ENCODE measurements at places on chromosomes 2 and 18. TPM values are rescaled to one million over a fixed set of nuclear protein-coding genes. Genes with fewer than 3 reads are reported as not detected.

DNA sequence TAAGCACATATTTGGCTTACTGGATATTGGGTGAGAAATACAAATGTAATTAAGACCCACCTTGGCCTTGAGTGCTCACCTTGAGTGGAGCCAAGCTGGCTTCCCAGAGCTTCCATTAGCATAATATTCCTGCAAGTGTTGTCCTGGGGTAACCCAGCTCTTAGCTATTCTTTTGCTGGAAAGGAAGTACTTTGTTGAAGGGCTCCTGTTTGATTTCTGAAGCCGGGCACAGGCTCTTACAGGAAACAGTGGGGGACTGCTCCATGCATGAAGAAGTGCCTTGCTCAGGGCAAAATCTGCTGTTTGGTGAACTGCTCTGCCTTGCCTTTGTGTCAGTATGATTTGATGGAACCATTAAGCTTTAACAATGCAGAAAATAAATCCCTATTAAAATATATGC lies 325.4 kb downstream of the SMAD2 start:
- H3K36me3 ChIP-seq: no peaks in the 10 kb centered on the region
- H3K4me1 ChIP-seq: no peaks in the 10 kb centered on the region
- no peak overlapping the region for H3K4me3 ChIP-seq
- H3K27me3 ChIP-seq: no peaks in the 10 kb centered on the region

DNA sequence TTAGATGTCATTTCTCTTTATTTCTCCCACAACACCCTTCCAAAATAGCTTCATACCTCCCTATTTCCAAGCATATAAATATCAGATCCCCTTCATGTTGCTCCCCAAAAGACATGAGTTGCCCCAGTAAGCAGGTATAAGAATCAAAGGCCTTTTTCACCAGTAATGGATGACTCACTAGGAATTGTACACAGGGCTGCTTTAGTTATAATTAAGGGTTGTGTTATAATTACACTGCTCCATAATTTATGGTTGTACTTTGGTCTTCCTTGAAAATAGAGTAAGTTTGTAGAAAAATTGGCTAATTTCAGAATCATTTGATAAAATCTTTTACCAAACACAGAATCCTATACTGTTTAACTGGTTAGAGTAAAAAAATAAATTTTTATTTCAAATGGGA lies 8.8 kb upstream of the AQP4 start:
- no peak overlapping the region for H3K27ac ChIP-seq
- H3K4me3 ChIP-seq: no peak overlapping the region
- H3K27me3 ChIP-seq: no peaks in the 10 kb centered on the region
- no peaks in the 10 kb centered on the region for H3K36me3 ChIP-seq
- no peaks in the 10 kb centered on the region for H3K4me1 ChIP-seq

DNA sequence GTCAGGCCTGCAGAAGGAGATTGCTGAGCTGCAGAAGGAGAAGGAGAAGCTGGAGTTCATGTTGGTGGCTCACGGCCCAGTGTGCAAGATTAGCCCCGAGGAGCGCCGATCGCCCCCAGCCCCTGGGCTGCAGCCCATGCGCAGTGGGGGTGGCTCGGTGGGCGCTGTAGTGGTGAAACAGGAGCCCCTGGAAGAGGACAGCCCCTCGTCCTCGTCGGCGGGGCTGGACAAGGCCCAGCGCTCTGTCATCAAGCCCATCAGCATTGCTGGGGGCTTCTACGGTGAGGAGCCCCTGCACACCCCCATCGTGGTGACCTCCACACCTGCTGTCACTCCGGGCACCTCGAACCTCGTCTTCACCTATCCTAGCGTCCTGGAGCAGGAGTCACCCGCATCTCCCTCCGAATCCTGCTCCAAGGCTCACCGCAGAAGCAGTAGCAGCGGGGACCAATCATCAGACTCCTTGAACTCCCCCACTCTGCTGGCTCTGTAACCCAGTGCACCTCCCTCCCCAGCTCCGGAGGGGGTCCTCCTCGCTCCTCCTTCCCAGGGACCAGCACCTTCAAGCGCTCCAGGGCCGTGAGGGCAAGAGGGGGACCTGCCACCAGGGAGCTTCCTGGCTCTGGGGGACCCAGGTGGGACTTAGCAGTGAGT lies 19.4 kb downstream of the FOSL2 start:
- DNase-seq: no peak
- no peak overlapping the region for H3K27ac ChIP-seq
- H3K27me3 ChIP-seq: no peaks in the 10 kb centered on the region
- no peak overlapping the region for H3K4me3 ChIP-seq

DNA sequence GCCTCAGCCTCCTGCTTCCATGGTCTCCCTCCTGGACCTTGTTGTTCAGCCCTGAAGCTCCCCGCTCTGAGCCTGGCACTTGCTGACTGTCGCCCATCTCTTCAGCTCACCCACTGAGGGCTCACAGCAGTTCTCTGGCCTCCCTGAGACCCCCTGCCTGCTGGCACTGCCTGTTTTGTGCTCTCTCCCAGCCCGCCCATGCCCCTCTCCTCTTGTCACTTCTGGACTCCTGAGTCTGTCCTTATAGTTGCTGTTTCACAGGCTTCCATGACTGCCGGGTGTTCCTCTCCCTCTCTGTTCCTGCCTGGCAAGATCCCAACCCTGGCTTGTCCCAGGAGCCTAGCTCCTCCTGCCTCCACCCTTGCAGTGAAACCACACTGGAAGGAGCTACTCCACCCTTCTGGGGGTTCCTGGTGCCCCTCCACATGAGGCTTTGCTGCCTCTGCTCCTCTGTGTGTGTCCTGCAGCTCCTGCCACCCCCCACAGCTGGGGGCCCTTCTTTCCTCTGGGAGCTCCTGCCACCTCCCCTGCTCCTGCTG lies 110.6 kb downstream of the CEP192 start:
- H3K27ac ChIP-seq: no peak overlapping the region
- DNase-seq: no peak
- H3K4me1 ChIP-seq: no peaks in the 10 kb centered on the region
- H3K27me3 ChIP-seq: no peaks in the 10 kb centered on the region
- no peak overlapping the region for H3K4me3 ChIP-seq

ZSWIM2 gene
- total RNA-seq: not detected

GRCh38 chr2:12734914-12735654 lies 18.3 kb downstream of the TRIB2 start:
- no peak for DNase-seq
- no peak overlapping the region for H3K4me3 ChIP-seq
- no peaks in the 10 kb centered on the region for H3K4me1 ChIP-seq
- H3K27ac ChIP-seq: peak overlapping the region; percentile 54

DNA sequence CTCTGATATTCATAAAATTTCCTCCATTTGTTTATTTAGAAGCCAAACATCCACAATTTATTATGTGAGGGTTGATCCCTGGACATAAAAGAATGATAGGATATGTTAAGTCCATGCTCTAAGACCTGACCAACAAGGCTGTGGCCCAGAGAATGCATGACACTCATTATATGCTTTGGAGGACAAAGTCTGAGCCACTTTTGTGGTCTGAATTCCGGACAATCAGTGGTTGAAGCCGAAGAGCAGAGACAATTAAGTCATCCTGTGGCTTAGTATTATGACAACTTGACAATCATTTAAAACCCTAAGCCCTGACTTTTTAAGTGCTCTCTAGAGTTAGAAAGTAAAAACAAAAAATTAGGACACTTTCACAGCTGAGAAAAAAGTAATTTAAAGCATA lies 483.3 kb downstream of the PLCL1 start:
- no peak overlapping the region for H3K27ac ChIP-seq
- H3K4me3 ChIP-seq: no peak overlapping the region
- DNase-seq: no peak

EMILIN2 gene
- total RNA-seq: 32.4 TPM

DNA sequence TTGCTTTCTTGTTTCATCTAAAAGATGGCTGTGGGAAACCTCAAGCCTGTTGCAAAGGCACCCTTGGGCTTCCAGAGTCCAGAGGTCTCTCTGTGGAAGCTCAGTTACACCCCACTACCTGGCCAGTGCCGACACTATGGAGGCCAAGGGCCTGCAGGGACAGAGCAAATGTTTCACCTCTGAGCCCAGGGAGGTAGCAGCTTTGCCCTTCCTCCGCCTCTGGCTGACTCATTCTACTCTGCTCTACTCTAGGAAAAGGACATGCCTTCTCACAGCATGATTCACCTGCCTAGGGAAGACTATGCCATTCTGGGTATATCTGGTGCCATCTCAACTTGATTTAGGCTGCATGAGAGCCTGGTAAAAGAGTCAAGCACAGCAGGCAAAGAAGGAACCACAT lies 12.2 kb downstream of the MYOM1 start:
- no peaks in the 10 kb centered on the region for H3K27me3 ChIP-seq
- H3K36me3 ChIP-seq: no peaks in the 10 kb centered on the region
- no peak for DNase-seq
- no peak overlapping the region for H3K27ac ChIP-seq
- H3K4me1 ChIP-seq: no peaks in the 10 kb centered on the region

DNA sequence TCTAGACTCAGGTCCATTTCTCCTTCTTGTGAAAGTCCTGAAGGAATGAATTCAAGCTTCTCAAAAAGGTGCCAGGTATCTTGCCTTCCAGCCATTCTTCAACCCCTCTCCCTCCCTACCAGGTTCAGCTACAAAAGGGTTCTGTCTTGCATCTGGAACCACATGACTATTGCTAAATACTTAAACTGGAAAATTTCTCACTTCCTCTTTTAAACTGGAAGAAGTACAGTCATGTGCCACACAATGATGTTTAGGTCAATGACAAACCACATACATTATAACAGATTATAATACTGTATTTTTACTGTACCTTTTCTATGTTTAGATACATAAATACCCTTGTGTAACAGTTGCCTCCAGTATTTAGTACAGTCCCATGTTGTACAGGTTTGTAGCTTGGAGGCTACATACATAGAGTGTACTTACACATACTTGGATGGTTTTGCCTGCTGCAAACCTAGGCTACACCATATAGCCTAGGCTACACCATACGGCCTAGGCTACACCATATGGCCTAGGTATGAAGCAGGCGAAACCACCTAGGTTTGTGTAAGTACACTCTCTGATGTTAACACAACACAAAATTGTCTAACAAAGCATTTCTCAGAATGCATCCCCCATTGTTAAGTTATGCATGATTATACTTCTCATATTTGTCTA lies 142.0 kb upstream of the DNMT3A start:
- H3K36me3 ChIP-seq: no peaks in the 10 kb centered on the region
- DNase-seq: no peak
- H3K4me1 ChIP-seq: no peaks in the 10 kb centered on the region
- no peak overlapping the region for H3K27ac ChIP-seq
- no peak overlapping the region for H3K4me3 ChIP-seq

GRCh38 chr2:19973466-19973865 lies 16.4 kb downstream of the WDR35 start:
- H3K4me3 ChIP-seq: no peak overlapping the region
- no peak overlapping the region for H3K27ac ChIP-seq
- no peak for DNase-seq
- no peaks in the 10 kb centered on the region for H3K27me3 ChIP-seq
- H3K4me1 ChIP-seq: no peaks in the 10 kb centered on the region
- H3K36me3 ChIP-seq: no peaks in the 10 kb centered on the region

- H3K27ac ChIP-seq: no peak overlapping the region
- no peaks in the 10 kb centered on the region for H3K4me1 ChIP-seq
- no peaks in the 10 kb centered on the region for H3K27me3 ChIP-seq
- H3K36me3 ChIP-seq: no peaks in the 10 kb centered on the region
Measured at GRCh38 chr2:153812632-153813031, 59.1 kb upstream of the GALNT13 start.

GRCh38 chr2:38743672-38744398 lies 7.3 kb downstream of the SRSF7 start:
- H3K36me3 ChIP-seq: peaks cover 18% of the 10 kb centered on the region
- H3K4me3 ChIP-seq: no peak overlapping the region
- no peak overlapping the region for H3K27ac ChIP-seq
- peaks cover 10% of the 10 kb centered on the region for H3K4me1 ChIP-seq
- H3K27me3 ChIP-seq: no peaks in the 10 kb centered on the region

DNA sequence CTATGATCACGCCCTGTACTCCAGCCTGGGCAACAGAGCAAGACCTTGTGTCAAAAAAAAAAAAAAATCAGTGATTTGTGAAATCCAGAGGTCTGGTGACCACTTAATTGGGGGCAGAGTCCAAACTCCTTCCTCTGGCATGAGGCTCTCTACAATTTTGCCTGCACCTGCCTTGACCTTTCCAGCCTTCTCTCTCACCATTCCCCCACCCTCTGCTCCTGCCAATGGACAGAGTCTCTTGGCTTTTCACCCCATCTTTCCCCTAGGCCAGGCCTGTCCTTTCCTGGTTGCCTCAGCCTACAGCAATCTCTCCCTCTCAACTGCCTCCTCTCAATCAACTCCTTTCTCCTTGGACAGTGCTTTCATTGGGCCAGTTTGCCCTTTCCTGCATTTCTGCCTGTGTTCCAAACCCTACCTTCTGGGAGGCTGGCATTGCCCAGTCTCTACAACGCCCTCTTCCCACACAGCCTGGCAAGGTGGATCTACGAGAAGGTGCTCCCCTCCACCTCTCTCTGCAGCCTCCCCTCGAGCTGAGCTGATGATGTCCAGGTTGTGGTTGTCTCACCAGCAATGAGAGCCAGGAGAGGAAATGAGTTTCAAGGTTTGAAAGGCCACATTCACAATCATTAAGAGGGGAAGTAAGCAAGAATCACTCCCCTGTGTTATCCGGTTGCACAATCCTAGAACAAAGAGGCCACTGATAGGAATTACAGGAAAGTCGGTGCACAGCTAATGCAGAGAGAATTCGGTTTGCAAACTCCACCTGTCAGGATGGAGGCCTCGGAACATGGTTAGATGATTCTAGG lies 39.5 kb upstream of the NPAS2 start:
- no peaks in the 10 kb centered on the region for H3K36me3 ChIP-seq
- no peaks in the 10 kb centered on the region for H3K27me3 ChIP-seq
- peak; percentile 79 for DNase-seq
- no peak overlapping the region for H3K4me3 ChIP-seq
- peak overlapping the region; percentile 68 for H3K27ac ChIP-seq

DNA sequence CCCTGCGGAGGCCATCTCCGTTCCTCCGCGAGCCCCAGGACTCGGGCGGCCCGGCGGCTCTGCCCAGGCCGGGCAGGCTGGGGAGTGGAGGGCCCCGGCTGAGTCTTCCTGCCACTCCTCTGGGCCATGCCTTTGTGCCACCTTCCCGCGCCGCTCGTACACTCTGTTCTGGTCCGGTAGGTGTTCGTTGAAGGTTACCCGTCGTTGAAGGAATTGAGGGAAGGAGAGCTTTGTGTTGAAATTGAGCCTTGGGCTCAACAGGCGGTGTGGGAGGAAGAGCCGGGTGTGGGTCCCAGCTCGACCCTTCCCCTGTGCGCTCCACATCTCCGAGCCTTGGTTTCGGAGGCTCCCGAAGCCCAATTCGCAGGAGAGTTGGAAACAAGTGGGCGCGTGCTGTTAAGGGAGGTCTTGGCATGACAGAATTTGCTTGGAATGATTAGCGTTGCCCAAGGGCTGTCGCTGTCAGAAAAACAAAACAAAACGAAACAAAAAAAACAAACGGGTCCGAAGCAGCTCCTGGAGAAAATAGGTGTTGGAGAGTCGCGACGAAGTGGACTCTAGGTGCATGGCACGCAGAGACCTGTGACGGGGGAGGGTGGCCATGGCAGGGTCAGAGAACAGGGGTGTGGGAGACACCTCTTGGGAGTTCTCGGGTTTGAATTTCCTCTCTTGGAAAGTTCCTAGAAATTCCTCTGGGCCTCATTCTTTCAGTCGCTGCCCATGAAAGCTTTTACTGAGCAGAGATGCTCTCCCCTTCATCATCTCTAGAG lies 1.2 kb upstream of the MZT2A start:
- H3K4me1 ChIP-seq: peaks cover 7% of the 10 kb centered on the region
- no peaks in the 10 kb centered on the region for H3K27me3 ChIP-seq
- no peaks in the 10 kb centered on the region for H3K36me3 ChIP-seq
- DNase-seq: no peak
- H3K27ac ChIP-seq: peak overlapping the region; percentile 95

- H3K4me3 ChIP-seq: no peak overlapping the region
- H3K4me1 ChIP-seq: no peaks in the 10 kb centered on the region
- no peaks in the 10 kb centered on the region for H3K27me3 ChIP-seq
- DNase-seq: no peak
- no peaks in the 10 kb centered on the region for H3K36me3 ChIP-seq
- no peak overlapping the region for H3K27ac ChIP-seq
Measured at GRCh38 chr2:158629116-158629515, 166.0 kb upstream of the DAPL1 start.

CSRNP3 gene
- total RNA-seq: 10.0 TPM

DNER gene
- total RNA-seq: 1.3 TPM

OR6B2 gene
- not detected for total RNA-seq
